SW480 (cell line): ENCODE measurements at places on chromosomes 6 and 20.

DNA sequence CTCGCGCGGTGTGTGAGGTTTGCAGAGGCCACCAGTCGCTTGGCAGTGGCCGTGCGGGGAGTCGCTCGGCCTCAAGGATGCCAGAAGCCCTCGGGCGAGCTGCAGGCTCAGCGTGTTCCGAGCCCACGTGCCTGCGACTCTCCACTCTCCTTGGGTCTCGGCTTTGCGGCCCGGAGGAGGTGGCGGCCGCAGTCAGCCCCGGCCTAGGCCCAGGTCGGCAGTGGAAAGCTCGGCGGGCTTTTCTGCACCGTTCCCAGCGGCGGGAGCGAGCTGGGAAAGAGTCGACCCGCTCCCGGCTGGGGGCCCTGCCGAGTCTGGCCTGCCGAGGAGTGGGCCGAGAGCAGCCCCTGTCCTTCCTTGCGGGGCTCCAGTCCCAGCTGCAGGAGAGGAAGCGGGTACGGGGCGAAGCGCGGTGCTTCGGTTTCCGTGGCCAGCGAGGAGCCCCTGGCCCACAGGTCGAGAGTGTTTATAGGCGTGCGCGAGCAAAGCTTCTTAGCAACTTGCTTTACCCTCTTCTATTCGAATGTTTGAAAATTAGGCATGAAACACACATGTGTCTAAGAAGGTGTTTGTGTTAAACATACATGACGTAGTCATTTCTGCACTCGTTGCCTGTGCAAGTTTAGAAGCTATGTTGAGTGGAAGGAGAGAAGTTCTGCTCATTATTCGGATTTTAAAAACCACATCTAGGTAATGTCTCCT lies 5.6 kb downstream of the FOXC1 start:
- no peak for DNase-seq

GRCh38 chr6:101395345-101395744 lies 1.8 kb downstream of the GRIK2 start:
- no peak for DNase-seq

- no peak for DNase-seq
Observed at GRCh38 chr6:120876424-120876823, 457.9 kb downstream of the TBC1D32 start.

- DNase-seq = no peak
Observed at GRCh38 chr20:50681359-50682064, 9.8 kb downstream of the RIPOR3 start.

DNA sequence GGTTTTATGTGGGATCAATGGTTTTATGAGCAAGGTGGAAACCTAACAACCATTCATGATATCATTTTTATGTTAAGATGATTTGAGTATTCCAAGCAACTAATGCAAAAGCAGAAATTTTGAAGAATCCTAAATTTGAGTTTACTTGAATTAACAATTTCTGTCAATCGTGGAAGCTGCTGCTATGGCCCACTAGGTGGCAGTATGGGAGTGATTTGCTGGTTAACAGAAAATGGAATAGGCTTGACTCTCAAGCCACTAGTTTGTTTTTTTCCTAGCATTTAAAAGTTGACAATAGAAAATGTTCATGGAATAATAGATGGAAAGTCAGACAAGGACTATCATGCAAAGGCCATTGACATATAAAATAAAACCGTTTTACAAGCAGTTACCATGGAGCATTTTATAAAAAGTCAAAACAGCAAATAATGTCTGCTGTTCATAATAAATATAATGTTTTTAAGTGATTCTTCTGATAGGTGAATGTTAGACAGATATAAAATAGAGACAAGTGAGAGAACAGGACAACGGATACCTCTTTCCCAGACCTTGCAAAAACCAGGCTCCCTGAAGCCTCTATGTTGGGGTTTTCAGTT lies 43.0 kb upstream of the TMEM200A start:
- DNase-seq = peak; percentile 47
